Osteocyte (in vitro differentiated cells): ENCODE measurements at places on chromosomes 4 and X. TPM values are rescaled to one million over a fixed set of nuclear protein-coding genes. Genes with fewer than 3 reads are reported as not detected.
A peak's percentile ranks its signal among the peaks of the same experiment; 100 is the strongest.

The F9 gene
- not detected in 2 replicates for total RNA-seq

- peaks cover 35% of the 10 kb centered on the region for H3K4me1 ChIP-seq
- no peaks in the 10 kb centered on the region for H3K27me3 ChIP-seq
- no peak overlapping the region for H3K4me3 ChIP-seq
Measured at GRCh38 chr4:77697860-77698590, 92.4 kb downstream of the CXCL13 start.

DNA sequence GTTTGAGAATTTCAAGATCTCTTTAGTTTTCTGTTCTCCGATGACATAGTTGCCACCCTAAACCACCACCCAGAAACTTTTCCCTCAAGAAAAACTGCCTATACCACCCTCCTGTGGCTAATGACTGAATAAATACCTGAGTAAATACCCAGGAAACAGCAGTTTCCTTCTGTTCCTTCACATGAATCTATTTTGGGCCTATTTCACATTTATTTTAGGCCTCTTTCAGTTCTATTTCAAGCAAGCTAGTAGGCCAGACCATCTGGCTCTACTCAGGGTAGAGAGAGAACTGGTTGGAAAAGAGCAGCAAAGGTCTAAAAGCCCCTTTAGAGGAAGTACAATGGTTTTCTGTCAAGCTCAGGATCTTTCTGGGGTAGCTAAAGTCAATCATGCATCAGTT lies 23.4 kb downstream of the ARHGEF9 start:
- H3K36me3 ChIP-seq: no peaks in the 10 kb centered on the region
- H3K27ac ChIP-seq: no peak overlapping the region
- H3K4me1 ChIP-seq: peaks cover 4% of the 10 kb centered on the region
- DNase-seq: no peak
- no peak overlapping the region for H3K4me3 ChIP-seq

GRCh38 chr4:76090241-76090691 lies 15.8 kb downstream of the ART3 start:
- H3K4me3 ChIP-seq: no peak overlapping the region
- H3K27me3 ChIP-seq: peaks cover 29% of the 10 kb centered on the region
- no peak for DNase-seq
- no peaks in the 10 kb centered on the region for H3K36me3 ChIP-seq
- H3K4me1 ChIP-seq: peaks cover 6% of the 10 kb centered on the region

DNA sequence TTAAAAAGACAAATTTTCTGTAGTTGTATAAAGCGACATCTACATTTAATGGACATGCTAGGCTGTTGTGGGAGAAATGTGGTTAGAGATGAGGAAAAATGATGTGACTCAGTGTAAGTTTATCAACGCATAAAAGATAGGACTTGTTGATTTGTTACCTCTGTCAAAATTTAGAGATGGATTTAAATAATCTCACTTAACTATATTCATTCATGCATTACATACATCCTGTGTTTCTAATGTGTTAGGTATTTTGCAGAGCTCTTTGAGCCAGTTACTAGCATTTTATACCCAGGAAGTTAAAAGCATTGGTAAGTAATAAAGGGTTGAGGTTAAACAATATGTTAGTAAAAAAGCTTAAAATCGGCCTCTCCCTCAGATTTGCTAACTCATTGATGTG lies 34.3 kb downstream of the METAP1 start:
- peaks cover 18% of the 10 kb centered on the region for H3K4me1 ChIP-seq
- no peak for DNase-seq
- no peak overlapping the region for H3K4me3 ChIP-seq
- H3K36me3 ChIP-seq: peaks cover 7% of the 10 kb centered on the region
- no peaks in the 10 kb centered on the region for H3K27me3 ChIP-seq
- no peak overlapping the region for H3K27ac ChIP-seq

DNA sequence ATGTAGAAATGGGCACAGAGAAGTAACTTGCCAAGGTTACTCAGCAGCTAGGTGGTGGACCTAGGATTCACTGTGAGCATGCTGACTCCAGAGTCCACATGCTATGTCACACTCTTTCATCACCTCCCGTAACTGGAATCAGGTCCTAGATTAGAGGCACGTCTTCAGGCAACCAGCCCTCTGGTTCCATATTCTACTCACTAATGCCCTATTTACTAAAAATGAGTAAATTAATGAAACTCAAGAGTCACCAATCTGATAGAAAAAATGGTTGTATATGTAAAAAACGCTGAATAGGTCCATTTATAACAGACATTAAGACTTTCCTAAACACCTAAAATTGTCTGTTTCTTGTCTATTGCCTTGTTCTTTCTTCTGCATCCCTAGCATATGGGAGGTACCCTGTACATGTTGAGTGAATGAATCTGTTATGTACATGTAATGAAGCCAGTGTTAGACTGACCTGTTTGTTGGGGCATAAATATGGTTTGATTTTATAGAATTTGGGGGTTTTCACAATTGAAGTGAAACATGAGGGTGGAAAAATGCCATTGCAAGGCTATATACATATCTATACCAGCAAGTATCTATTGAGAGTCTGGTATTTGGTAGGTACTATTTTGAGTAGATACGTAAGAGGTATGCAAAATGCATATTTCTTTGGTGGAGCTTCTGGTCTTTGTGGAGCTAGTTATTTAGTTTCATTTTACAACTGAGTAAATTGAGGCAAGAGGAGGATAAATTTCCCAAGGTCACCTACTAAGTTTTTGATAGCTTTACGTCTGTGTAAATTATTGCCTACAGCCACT lies 7.5 kb upstream of the RUFY3 start:
- DNase-seq: peak; percentile 32
- H3K36me3 ChIP-seq: no peaks in the 10 kb centered on the region
- H3K27me3 ChIP-seq: no peaks in the 10 kb centered on the region
- peaks cover 2% of the 10 kb centered on the region for H3K4me1 ChIP-seq
- no peak overlapping the region for H3K4me3 ChIP-seq

GRCh38 chrX:130626521-130626920 lies 224.7 kb downstream of the RBMX2 start:
- no peaks in the 10 kb centered on the region for H3K4me1 ChIP-seq
- peaks cover 3% of the 10 kb centered on the region for H3K36me3 ChIP-seq
- no peak overlapping the region for H3K4me3 ChIP-seq
- no peak for DNase-seq
- no peaks in the 10 kb centered on the region for H3K27me3 ChIP-seq

DNA sequence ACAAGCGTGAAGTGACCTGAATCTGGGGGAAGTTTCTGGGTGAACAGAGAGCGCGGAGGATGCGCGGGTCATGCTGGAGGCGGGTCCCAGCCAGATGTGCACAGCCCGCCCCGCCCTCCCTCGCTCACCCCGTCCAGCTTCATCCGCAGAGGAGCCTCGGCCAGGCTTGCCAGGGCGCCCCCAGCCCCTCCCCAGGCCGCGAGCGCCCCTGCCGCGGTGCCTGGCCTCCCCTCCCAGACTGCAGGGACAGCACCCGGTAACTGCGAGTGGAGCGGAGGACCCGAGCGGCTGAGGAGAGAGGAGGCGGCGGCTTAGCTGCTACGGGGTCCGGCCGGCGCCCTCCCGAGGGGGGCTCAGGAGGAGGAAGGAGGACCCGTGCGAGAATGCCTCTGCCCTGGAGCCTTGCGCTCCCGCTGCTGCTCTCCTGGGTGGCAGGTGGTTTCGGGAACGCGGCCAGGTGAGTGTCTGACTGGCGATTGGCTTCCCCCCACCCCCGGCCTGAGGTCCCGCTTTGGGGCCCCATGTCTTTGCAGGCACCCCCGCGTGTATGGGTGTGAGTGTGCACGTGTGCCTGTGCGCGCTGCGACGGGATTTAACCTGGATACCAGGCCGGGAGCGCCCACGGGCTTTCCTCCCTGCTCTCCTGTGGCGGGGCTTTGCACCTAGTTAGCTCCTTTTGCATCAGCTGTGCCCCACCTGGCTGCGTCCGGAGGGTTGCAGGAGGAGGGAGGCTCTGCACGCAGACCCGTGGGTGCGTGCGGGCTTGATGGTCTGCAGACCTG lies at the start of gene EGFL6:
TSS of gene EGFL6 (plus strand) at position 123 of the 782 bp plus-strand sequence. CDS start at position 384, 261 bp downstream.
- peaks cover 3% of the 10 kb centered on the region for H3K4me1 ChIP-seq
- H3K4me3 ChIP-seq: no peak within 1 kb of the TSS
- DNase-seq: no peak
- peaks cover 55% of the 10 kb centered on the region for H3K27me3 ChIP-seq

GRCh38 chr4:173910891-173911290 lies 372.6 kb downstream of the FBXO8 start:
- H3K36me3 ChIP-seq: no peaks in the 10 kb centered on the region
- no peaks in the 10 kb centered on the region for H3K4me1 ChIP-seq
- H3K27ac ChIP-seq: no peak overlapping the region
- H3K27me3 ChIP-seq: peaks cover 3% of the 10 kb centered on the region

DNA sequence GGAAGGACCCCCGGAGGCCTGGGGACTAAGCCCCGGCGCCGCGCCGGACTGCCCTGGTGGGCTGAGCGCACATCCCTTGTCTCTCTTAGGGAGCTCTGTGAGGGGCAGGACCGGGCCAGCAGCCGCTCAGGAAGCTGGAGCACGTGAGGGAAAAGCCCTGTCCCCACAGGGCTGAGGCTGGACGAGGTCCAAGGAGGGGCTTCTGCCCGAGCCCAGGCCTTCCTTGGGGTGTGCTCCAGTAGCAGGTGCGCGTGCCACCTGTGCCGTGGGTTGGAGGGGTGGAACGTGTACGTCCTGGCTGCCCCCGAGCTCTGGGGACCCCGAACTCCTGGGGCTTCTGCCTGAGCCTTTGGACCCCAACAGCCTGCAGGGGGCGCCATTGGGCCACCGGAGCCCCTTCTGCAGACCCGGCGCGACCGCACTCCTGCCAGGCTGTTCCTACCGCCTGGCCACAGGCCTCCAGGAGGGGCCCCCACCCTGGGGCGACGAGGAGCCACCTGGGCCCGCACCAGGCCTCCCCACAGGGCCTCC lies 27.2 kb downstream of the TACC3 start:
- H3K4me3 ChIP-seq: no peak overlapping the region
- DNase-seq: peak; percentile 94
- H3K27ac ChIP-seq: no peak overlapping the region
- H3K27me3 ChIP-seq: no peaks in the 10 kb centered on the region
- H3K4me1 ChIP-seq: no peaks in the 10 kb centered on the region

- H3K4me1 ChIP-seq: peaks cover 10% of the 10 kb centered on the region
- H3K27ac ChIP-seq: no peak overlapping the region
- H3K27me3 ChIP-seq: peaks cover 30% of the 10 kb centered on the region
- H3K4me3 ChIP-seq: no peak overlapping the region
- no peak for DNase-seq
Measured at GRCh38 chr4:55837903-55838302, 15.5 kb upstream of the EXOC1 start.

- no peaks in the 10 kb centered on the region for H3K36me3 ChIP-seq
- H3K27me3 ChIP-seq: no peaks in the 10 kb centered on the region
- H3K4me1 ChIP-seq: no peaks in the 10 kb centered on the region
- no peak overlapping the region for H3K27ac ChIP-seq
Measured at GRCh38 chrX:149758068-149758714, 15.7 kb upstream of the HSFX1 start.

DNA sequence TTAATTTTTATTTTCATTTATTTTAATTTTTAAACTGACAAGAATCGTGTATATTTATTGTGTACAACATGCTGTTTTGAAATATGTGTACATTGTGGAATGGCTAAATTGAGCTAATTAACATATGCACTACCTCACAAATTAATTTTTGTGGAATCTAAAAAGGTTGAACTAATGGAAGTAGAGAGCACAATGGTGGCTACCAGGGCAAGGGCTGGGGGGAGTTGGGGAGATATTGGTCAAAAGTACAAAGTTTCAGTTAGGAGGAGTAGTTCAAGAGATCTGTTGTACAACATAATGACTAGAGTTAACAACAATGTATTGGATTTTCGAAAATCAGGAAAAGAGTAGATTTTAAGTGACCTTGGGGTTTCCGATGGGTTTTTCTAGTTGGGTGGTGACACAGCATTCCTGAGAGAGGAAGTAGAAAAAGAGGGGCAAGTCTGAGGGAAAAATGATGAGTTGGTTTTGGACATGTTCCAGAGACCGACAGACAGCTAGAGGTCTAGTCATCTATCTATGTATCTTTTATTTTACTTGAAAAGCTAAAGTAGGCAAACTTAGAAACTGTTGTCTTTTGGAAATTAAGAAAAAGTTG lies 23.2 kb downstream of the APOO start:
- H3K27me3 ChIP-seq: no peaks in the 10 kb centered on the region
- H3K4me3 ChIP-seq: peak overlapping the region; percentile 4
- H3K27ac ChIP-seq: peak overlapping the region; percentile 86
- peaks cover 59% of the 10 kb centered on the region for H3K4me1 ChIP-seq
- no peaks in the 10 kb centered on the region for H3K36me3 ChIP-seq
- no peak for DNase-seq

The TCEAL6 gene
- total RNA-seq: not detected in 2 replicates

DNA sequence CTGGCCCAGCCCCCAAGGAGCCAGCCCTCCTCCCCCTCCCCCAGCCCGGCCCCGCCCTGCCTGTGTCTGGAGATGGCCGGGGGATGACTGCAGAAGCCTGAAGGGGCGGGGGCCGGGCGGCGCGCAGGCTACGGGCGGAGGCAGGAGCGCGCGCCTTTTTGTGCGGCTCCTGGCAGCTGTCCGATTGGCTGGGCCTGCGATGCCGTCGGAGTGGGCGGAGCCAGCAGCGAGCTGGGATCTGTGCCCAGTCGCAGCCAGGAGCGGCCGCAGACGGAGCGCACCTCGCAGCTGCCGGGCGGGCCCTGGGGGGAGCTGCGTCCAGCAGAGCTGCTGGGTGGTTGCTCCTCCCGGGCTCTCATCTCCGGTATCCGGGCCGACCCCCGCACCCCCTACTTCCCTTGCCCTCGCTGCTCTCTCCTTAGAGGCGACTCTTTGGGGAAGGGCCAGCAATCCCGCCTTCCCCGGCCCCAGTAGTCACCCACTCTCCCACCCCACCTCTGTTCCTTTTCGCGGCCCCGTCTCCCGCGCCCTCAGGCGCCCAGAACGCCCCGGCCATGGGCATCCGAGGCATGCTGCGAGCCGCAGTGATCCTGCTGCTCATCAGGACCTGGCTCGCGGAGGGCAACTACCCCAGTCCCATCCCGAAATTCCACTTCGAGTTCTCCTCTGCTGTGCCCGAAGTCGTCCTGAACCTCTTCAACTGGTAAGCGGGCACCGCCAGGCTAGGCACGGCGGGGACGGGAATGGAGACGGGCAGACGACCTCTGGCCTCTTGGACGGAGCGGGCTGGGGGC lies at the start of gene GABRQ:
TSS of gene GABRQ (plus strand) at position 247 of the 794 bp plus-strand sequence. CDS start at position 555, 308 bp downstream.
- peak; percentile 71 for DNase-seq
- no peaks in the 10 kb centered on the region for H3K36me3 ChIP-seq
- peaks cover 17% of the 10 kb centered on the region for H3K27me3 ChIP-seq
- no peaks in the 10 kb centered on the region for H3K4me1 ChIP-seq
- H3K4me3 ChIP-seq: no peak within 1 kb of the TSS

- peaks cover 16% of the 10 kb centered on the region for H3K36me3 ChIP-seq
- H3K4me1 ChIP-seq: peaks cover 8% of the 10 kb centered on the region
- no peak for DNase-seq
- H3K4me3 ChIP-seq: no peak overlapping the region
- H3K27ac ChIP-seq: no peak overlapping the region
Measured at GRCh38 chr4:165294907-165295306, 32.6 kb upstream of the MSMO1 start.

DNA sequence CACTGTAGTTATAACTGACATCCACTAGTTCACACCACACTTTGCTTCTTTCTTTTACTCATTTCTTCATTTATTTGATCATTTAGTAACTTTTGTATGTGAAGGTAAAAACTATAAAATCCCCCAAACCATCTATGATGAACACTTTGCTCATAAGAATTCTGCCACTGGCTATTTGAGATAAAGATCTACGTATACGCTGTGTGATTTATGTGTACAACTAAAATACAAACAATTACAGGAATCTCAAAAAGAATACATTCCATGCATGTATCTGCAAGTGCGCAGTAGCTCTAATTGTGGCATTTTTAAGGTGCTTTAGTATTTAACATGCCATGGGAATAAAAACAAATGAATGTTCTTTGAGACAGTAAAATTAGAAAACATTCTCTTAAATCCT lies 156.9 kb upstream of the NAP1L5 start:
- H3K4me3 ChIP-seq: no peak overlapping the region
- no peak overlapping the region for H3K27ac ChIP-seq
- H3K27me3 ChIP-seq: no peaks in the 10 kb centered on the region
- peaks cover 5% of the 10 kb centered on the region for H3K4me1 ChIP-seq
- peaks cover 3% of the 10 kb centered on the region for H3K36me3 ChIP-seq
